ENCODE measurements at places on chromosomes 3 and 15.
A peak's percentile ranks its signal among the peaks of the same experiment; 100 is the strongest.

- no peak for DNase-seq
Observed at GRCh38 chr3:11534011-11534792, 109.5 kb downstream of the VGLL4 start.

- DNase-seq, result no peak
Observed at GRCh38 chr3:155549087-155549486, 195.8 kb downstream of the PLCH1 start.

DNA sequence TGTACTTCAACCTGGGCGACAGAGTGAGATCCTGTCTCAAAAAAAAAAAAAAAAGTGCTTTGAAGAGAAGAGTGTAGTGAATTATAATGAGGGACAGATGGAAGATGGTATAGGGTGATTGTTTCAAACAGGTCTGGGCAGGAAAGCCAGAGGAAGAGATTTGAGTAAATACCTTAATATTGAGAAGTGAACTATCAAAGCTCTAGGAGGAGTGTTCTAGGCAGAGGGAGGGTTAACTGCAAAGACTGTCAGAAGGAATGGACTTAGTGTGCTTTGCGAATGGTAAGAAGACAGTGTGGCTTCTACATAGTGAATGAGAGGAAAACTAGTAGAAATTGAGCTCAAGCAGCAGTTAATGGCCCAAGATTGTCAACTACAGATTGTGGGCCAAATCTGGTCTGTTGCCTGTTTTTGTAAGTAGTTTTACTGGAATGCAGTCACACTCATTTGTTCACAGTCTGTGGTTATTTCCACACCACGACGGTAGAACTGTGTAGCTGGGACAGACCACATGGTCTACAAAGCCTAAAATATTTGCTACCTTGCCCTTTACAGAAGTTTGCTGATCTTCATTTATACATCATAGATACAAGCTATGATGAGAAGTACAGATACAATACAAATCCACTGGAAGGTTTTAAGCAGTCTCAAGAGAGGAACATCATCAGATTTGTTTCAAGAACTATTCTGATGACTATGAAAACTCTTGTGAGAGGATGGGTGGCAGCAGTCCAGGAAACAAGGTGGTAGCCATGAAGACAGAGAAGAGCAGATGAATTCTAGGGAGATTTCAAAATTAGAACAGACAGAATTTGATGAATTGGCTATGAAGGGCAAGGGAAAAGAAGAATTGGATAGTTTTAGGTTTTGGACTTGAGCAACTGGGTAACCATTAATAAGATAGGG, 16.5 kb upstream of the USP50 start:
- DNase-seq, result peak; percentile 59

GRCh38 chr15:71435552-71435951, 320.3 kb downstream of the THSD4 start:
- no peak for DNase-seq

DNA sequence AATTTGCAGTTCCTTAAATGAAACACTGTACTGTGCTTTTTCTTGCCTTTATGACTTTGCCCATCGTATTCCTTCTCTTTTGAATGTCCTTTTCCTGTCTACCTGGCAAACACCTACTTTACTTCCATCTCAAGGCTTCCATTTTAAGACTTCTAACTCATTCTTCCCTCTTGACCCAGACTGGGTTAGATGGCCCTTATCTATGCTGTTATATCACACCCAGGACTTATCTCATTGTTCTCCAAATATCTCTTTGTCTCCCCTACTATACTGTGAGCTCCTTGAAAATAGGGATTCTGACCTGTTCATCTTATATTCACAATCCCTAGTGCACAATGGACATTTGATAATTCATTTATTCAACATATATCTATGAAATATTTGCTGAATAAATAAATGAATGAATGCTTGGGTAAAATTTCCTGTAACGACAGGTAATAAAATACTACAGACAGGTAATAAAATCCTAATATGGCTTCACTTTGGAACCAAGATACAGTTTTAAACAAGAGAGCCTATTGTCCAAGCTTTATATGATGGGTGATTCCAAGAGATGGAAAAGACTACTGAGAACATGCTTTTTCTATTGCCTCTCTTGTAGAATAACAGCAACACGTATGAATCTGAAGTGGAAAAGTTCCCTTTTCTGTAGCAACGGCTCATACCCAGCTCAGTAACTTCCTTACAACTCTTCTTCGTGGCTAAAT, 22.7 kb downstream of the EFL1 start:
- no peak for DNase-seq

DNA sequence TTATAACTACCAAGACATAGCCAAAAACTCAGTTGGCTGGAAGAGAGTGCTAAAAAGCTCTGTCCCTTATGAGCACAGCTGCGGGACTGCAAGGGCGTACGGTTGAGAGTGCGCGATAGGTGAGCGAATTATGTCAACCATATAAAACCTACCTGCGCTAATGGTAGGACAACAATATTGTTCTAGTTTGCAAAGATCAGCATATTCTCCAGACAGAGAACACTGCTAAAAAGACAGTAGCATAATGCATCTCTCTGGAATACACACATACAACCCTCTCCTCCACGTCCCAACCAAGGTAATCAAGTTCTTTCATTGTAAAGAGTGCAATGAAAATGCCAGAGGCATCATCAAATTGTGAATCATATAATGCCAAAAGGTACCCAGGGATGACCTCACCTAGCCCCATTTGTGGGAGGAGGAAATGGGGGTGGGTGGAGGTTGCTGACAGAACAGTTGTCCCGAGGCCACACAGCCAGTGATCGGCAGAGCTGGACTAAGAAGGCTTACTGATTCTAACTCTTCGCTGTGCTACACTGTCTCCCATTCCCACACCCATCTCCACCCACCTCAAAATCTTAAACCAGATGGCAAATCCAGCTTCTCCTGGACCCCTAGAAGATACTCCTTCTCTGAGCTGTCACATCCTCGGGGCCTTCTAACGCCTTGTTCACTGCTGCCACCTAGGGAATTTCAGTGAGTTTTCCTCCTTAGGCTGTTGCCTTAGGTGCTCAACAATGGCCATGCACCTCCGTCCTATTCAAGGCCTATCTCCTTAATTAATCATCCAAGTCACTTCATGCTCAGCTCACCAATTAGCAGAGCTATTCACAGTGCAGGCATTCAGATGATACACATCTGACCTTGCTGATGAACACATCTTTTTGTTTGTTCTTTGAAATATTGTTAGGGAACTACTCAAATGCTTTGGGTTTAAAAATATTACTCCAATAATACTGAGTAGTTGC, 60.7 kb downstream of the RPL22L1 start:
- peak; percentile 66 for DNase-seq

- no peak for DNase-seq
Observed at GRCh38 chr3:106836906-106837305, 540.3 kb upstream of the CCDC54 start.

- no peak for DNase-seq
Observed at GRCh38 chr3:42019144-42019952, 57.4 kb upstream of the ULK4 start.

- DNase-seq, result no peak
Observed at GRCh38 chr3:58104712-58105111, 96.5 kb downstream of the FLNB start.

All from astrocyte (in vitro differentiated cells and primary cell).